ENCODE measurements at places on chromosomes 16 and 17.

DNA sequence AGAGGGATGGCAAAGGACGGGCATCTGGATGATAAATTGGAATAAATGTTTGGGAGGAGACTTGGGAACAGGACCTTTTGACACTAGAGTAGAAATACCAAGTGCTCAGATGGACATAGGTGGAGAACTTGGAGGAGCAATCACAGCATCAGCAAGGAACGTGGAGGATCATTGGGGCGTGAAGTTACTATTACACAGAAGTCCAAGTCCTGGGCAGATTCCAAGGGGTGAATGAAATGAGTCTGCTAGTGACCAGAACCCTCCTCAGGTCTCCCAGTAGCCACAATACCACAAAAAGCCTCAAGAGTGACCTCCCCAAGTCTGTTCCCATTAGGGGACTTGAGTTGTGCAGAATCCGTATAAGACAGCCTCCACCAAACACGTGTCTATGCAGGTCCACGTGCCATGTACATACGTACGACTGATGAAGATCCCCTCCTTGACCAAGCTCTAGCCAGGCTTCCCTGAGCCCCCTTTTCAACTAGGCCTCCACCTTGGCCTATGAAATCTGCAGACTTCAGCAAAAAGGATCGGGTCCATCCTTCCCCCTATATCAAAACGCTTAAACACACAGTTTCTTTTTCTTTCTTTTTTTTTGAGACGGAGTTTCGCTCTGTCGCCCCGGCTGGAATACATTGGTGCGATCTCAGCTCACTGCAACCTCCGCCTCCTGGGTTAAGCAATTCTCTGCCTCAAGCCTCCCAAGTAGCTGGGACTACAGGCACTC is 2.2 kb downstream of the C17orf67 start:
- no peak for DNase-seq

- DNase-seq: no peak
Observed at GRCh38 chr17:5011928-5012327, 14.2 kb downstream of the KIF1C start.

DNA sequence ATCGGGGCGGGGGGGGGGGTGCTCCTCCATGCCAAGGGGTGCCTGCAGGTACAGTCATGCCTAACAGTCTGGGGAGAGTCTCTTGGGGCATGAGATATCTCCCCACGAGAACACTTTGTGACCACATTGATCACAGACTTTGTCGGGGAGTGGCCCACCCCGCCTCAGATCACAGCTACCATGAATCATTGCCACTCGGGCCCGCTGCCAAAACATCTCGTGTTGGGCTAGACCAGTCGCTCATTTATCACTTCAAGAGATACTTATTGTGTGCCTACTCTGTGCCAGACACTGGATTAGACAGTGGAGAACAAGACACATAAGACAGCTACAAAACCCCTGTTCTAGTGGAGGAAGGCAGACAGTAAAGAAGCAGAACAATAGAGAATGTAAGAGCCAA is 72.6 kb downstream of the CLEC16A start:
- DNase-seq: peak; percentile 56

GRCh38 chr17:64403881-64404460 is 13.3 kb upstream of the PECAM1 start:
- no peak for DNase-seq

DNA sequence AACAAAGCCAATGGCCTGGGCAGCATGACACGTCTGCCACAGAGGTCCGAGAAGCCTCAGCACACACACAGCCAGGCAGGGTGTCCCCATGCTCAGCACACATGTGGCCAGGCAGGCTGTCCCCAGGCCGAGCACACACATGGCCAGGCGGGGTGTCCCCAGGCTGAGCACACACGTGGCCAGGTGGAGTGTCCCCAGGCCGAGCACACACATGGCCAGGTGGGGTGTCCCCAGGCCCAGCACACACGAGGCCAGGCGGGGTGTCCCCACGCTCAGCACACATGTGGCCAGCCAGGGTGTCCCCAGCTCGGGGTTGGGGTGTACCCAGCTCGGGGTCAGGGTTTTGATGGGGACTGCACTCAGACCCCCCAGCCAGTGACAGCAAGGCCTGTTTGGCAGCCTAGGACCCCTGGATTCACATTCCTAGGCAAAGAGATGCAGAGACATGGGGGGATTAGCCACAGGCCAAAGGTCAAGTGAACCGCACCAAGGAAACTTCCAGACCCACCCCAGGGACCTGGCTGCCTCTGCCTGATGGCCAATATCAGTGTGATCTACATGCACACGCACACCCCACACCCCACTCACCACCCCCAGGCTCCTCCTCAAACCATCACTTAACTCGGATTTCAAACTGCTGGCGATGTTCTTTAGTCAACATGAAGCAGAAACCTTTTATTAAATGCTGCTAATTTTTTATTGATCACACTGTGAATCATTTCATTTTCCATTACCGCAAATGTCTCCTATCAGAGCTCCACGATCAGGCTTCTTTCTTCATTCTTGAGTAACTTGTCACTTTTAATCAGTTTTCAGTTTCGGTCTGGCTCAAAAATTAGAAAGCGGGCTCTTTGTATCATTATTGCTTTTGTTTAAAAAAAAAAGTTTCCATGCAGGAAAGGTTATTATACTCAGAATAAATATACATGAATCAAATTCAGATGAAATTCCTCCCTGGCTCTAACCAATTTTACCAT is 111.4 kb downstream of the ZNF423 start:
- no peak for DNase-seq

- DNase-seq: no peak
Observed at GRCh38 chr17:64617125-64617780, 44.9 kb downstream of the SMURF2 start.

DNA sequence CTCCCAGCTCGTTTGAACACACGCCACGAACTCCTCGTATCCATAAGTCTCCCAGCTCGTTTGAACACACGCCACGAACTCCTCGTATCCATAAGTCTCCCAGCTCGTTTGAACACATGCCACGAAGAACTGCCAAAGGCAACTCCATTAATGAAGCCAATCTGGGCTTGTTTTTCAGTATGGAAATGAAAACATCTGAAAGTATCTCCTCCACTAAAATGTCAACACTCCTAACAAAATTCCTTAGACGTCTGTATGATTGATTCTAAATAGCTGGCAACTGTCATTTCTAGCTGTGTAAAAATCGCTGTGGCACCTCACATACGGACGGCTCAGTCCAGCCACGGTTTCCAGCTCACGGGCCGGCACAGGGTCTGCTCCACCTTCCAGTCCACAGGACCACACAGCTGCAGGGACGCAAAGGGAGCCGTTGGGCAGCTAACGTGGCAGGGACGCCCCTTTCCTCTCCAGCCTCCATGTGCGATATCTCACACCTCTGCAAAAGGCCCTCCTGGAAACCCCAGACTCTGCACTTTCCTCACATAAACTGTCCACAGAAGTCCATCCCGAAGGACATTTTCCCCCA is 67.1 kb upstream of the METRNL start:
- DNase-seq: no peak

DNA sequence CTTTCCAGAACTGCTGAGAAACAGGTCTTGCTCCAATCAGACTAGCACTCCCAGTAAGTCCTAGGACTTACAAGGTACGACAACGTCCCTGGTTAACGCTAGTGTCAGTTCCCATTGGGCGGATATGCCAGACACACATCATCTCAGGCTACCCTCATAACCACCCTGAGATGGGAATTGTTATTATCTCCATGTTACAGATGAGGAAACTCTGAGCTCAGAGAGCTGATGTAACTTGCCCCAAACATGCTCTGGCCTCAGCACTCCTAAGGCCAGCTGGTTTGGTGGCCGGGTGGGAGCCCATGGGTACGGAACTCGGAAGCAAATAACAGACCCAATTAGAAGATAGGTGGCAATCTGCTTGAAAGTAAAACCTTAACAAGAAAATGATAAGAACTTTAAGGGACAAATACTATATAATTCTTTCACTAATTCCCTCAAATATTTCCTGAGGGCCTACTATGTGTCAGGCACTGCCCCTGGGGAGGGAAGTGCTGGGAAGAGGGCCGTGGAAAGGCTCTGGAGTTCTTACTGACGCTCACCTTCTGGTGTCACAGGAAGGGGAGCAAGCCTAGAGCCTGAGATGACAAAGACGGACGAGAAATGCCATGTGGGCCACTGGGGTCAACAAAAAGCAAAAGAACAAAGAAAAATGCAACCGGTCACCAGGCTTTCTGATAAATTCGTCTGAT is 6.9 kb downstream of the CREBBP start:
- no peak for DNase-seq

GRCh38 chr16:89552913-89553312 is 7.6 kb upstream of the RPL13 start:
- no peak for DNase-seq

DNA sequence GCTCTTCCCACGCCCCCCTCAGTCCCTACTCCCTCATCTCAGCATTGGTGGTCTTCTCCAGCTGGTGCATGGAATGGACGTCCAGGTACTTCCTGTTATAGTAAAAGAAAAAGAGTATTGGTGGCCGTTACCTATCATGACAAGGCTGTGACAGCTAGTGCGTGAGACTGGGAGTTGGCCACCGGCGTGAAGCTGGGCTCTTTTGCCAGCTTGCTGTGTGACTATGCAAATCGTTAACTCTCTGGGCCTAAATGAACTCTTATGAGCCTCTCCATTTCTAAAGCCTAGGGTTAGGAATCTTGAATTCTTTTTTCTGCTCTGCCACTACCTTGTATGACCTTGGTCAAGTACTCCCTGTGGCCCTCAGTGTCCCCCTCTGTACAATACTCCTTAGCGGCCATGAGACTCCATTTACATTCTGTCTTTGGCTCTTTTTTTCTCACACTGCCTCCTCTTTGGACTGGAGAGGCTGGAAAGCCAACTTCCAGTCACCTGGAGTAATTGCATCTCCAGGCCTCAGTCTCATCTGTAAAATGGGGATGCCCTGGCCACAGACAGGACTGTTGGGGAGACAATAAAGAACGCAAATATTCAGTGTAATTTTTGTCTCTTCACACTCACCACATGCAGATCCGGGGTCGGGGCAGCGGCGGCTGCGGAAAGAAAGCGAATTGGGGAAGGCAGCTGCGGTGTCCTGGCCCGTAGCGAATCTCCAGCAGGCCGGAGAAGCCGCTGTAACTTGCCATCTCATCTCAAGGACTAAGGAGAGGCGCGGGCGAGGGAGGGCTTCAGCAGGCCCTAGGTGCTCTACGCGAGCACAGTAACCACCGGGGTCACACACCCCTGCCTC is 1.1 kb downstream of the CFAP119 start:
- no peak for DNase-seq

- no peak for DNase-seq
Observed at GRCh38 chr17:27996202-27997043, 46.1 kb upstream of the NLK start.

GRCh38 chr16:81035975-81036750 is 521 bp downstream of the ATMIN start:
- peak; percentile 25 for DNase-seq

- DNase-seq: no peak
Observed at GRCh38 chr16:30875871-30876801, 17.7 kb downstream of the BCL7C start.

GRCh38 chr16:55017321-55017720 is 86.7 kb downstream of the IRX5 start:
- DNase-seq: no peak

- DNase-seq: no peak
Observed at GRCh38 chr16:68596266-68596665, 48.8 kb upstream of the CDH3 start.

DNA sequence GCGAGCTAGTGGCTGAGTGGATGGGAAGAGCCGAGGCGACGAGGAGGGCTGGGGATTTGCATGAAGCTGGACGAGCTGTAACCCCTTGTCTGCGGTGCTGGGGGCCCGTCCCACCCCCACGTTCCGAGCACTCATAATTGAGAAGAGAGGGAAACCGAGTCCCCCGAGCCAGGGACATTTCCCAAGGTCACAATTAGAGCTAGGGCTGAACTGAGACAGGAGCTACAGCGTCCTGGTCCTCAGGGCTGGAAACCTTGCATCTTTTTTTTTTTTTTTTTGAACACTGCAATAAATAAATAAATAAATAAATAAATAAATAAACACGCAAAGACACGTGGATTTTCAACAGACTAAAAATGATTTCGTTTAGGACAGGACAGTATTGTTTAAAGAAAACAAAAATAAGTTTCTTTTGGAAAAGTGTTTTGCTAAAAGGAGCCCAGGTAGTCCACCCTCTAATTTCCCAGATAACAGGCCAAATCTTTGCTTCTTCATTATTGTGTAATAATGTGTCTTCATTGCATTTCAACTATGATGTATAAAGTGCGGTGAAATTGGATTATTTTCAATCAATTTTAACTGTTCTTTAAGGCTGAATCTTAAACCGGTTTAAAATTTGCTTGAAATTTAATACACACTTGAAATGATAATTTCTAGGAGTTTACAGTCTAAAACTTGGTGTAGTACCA is 992 bp downstream of the GDPD1 start:
- DNase-seq: no peak

- DNase-seq: no peak
Observed at GRCh38 chr17:77372444-77373298, 231.9 kb downstream of the SEC14L1 start.

GRCh38 chr16:57728336-57729181 is 7.0 kb upstream of the KATNB1 start:
- no peak for DNase-seq

- no peak for DNase-seq
Observed at GRCh38 chr17:47119746-47120520, 69.2 kb downstream of the CDC27 start.

DNA sequence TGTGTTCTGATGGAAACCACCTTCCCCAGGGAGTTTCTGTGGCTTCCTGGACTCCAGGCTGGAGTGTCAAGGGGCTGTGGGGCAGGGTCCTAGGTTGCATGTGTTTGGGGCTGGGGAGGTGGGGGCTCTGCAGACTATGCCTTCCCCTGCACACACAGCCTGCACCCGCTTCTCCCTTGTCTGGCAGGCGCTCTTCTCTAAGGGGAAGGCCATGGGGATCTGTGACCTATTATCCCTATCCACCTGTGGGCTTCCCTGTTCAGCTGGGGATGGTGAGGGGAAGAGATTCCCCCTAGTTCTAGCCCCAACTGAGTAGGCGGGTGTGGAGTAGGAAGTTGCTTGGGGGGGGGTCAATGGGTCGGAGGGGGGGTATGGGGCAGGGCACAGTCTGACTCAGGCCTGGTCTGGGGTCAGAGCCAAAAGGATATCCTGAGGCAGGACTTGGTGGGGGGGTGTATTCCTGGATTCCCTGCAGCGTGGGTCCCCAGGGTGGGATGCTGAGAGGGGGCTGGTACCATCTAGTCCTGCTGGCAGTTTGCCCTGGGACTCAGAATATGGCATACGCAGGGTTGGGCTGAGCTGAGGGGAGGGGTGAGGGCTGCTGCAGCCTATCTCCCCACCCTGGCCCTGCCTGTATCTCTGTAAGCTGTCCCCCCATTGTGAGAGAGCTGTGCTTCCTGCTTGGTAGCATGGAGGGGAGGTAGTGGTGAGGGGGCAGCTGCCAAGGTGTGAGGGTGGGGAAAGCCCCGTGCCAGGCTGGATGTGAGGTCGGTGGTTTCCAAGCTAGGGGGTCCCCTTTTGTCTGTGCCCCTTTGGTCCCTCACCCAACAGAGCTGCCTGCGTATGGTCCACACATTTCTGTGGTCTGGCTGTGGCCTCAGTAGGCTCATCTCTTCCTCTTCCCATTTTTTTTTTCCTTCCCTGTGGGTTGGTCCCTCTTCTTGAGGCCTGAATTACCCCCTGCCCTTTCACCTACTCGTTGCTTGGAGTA is 14.7 kb downstream of the RARA start:
- DNase-seq: no peak
